ENCODE measurements at places on chromosomes 5 and 9.

DNA sequence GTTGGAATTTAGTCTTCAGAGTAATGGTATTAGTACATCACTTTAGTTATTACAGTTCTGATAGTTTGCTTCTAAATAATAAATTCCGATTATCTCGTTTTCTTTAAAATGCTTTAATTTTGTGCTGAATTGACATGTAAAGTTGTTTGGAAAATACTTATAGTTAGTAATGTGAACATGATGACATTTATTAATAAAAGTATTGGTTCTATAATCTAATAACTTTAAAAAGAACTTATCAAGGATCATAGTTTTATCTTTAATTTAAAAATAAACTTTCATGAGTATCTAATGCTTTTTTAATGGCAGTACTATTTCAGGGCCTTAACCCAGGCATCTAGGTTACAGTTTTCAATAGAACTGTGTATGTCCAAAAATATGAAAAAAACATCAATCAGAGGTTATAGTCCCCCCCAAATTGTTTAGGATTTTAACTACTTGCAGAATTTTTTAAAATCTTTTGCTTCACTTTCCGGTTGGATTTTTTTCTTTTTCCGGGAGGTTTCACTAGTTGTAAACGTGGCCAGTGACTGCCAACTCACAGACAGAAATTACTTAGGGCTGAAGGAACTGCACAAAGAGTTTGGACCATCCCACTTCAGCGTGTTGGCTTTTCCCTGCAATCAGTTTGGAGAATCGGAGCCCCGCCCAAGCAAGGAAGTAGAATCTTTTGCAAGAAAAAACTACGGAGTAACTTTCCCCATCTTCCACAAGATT, 680 bp downstream of the GPX8 start:
- DNase-seq, result peak; percentile 82

- no peak for DNase-seq
These were observed 1016.4 kb upstream of the DMAC1 start for GRCh38 chr9:8815931-8816330.

DNA sequence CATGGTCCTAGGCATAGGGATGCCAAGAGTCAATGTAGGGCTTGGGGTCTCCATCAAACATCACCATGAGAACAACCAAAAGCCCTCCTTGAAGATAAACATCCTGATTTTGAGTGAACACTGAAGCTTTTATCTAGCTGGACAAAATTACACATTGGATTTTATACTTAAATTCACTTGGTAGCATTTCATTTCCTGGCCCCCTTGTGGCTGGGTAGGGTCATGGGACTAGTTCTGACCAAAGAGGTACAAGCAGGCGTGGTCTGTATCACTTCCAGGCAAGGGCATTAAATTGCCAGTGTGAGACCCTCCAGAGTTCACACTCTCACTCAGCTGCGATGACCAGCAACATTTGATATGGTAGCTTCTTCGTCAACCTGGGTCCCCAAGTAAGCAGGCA, 320.3 kb downstream of the ACTL7B start:
- DNase-seq, result no peak

GRCh38 chr5:139843991-139844390, 48.4 kb downstream of the PSD2 start:
- no peak for DNase-seq

DNA sequence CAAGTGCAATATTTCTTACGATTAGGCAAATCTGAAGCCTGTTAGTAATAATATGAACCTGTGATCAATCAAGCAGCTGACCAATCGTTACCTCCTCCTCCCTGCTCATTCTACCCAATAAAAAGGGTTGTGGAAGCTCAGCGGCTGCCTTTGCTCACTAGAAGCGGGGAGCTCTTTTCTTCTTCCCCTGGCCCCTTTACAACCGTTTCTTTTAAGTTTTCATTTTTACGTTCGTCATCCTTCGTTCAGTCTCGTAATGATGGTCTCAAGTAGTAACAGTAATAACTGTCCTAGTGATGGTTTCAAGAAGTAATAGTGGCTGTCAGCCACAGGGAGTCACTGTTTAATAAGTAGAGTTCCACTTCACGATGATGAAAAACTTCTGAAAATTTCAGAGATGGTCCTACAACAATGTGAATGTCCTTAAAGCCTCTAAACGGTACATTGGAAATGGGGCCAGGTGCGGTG, 6.2 kb downstream of the UGT3A2 start:
- DNase-seq, result no peak

DNA sequence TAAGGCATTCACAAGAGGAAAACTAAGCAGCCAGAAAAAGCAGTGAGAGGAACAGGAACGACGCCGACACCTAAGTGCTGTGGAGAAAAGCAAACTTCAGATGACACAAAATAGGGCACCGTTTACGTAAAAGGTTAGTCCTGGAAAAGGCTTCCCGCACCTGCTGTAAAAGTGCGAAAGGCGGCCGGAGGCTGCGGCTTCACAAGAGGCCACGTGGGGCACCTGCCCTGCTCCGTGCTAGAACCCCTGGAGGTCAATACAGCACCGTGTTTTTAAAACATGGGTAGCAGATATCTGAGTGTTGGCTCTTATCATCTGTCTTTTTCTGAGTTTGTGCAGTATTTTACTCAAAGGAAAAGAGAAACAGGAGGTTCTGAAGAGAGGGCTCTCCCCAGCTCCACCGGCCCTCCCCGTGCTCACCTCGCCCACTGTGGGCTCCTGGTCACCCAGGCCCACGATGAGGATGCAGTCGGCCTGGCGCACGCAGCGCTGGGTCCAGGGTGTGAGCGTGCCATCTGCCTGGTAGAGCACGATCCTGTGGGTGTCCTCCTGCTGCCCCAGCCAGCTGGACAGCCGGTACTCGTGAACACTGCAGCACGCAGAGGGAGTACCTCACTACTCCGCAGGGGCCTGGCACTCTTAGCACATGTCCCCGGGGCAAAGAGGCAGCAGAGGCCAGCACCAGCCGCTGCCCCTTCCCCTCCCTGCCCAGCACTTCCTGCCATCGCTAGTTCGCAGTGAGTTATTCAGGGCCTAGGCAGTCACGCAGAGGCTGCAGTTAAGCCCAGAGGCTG, 21.0 kb upstream of the NSMF start:
- no peak for DNase-seq

DNA sequence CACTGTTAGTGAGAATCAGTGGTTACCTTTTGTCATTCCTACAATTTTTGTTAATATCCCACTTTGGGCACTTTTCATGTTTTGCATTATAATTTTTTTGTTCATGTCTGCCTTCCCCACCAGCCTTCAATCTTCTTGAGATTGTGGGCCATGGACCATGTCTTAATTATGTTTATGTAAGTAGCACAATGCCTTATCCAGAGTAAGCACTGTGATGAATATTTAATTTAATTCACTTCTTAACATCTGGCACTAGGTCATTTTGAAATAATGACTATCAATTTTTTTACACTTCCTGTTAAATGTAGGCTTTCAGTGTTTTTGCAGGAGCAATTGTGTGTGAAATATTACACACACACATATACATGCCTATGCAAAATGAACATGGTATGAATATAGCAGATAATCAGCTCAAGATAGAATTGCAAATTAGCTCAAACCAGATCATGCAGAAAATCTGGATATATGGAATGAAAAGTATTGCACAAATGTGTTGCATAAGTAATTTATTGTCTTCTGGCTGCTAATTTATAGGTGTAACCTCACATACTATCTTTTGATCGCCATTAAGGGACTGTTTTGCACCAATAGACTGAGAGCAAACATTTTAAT, 5.3 kb upstream of the SHOC1 start:
- no peak for DNase-seq

- no peak for DNase-seq
These were observed 6.9 kb downstream of the TNFSF15 start for GRCh38 chr9:114798780-114799427.

- no peak for DNase-seq
These were observed 492.7 kb downstream of the RASEF start for GRCh38 chr9:82570226-82570625.

DNA sequence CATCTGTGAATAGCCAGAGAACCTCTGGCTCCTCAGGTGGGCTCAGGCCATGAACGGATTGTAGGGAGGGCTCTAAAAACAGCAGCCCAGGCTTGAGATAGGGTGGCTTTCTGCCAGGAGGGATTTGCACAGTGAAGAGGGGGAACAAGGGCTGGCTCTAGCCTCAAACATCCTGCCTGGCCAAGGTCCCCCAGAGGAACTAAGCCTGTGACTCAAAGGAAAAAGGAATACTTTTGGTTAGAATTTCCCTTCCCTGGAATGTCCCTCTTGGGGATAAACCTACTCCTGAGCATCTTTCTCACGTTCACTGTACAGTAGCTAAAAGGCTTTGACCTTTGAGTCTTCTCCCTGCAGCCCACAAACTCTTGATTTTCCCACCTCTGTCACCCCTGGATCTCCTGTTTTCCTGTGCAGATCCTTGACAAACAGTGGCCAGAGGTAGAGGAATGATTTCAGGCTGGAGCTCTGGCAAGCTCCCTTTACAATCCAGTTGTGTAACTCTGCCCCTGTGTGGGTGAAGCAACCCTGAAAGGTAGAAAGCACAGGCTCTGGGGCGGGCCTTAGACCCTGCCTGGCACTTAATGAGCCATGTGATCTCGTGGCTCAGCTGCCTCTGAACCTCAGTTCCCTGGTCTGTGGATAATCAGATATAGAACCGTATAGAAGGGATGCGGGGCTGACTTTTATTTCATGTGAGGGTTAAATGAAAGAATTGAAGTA, 17.4 kb downstream of the SEC61B start:
- DNase-seq, result no peak

DNA sequence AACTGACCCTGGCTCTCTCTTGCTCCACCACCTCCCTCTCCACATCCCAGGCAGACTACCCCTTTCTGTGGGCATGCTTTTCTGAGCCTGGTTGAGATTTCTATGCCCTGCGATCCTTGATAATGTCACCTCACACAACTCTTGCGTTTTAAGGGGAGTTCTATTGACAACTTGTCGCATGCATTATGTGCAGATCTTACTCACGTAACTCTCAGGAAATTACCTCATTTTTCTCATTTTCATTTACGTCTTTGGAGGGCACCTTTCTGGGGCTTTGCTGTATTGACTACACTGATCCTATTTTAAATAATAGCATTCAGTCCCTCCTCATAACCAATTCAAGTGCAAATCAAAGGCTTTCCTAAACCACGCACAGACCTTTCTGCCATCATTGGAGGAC, 140.4 kb upstream of the WWC1 start:
- no peak for DNase-seq

GRCh38 chr5:132841305-132841704, 10.9 kb upstream of the SHROOM1 start:
- no peak for DNase-seq

- DNase-seq, result no peak
These were observed 942.9 kb downstream of the CDH18 start for GRCh38 chr5:19044931-19045695.

- no peak for DNase-seq
These were observed 8.6 kb downstream of the MFAP3 start for GRCh38 chr5:154047324-154047723.

DNA sequence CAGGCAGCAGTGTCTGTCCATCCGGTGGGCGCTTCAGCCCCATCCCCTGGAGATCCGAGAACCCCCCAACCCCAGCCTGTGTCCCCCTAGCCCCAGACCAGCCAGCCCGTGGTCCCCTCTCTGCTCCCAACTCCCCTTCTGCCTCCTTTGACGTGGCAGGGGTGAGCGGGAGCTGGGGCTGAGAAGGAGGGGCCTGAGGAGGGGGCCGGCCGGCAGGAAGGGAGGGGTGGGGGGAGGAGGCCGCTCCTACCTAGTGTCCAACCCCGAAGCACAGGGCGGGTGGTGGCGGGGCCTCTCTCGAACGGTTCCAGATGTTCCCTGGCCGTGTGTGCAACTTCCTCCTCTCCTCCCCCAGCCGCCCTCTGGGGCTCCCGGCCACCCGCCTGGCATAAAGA, 31.0 kb downstream of the GOLGA2 start:
- DNase-seq, result no peak

- no peak for DNase-seq
These were observed 5.8 kb downstream of the TAS2R1 start for GRCh38 chr5:9624196-9624947.

GRCh38 chr5:92884469-92884868, 696.5 kb downstream of the NR2F1-AS1 start:
- no peak for DNase-seq

- DNase-seq, result no peak
These were observed 37.0 kb downstream of the IRX4 start for GRCh38 chr5:1845696-1846095.

- DNase-seq, result no peak
These were observed 10.7 kb downstream of the PDLIM4 start for GRCh38 chr5:132267931-132268768.

GRCh38 chr9:127437497-127438264, 13.5 kb downstream of the ZNF79 start:
- DNase-seq, result no peak

DNA sequence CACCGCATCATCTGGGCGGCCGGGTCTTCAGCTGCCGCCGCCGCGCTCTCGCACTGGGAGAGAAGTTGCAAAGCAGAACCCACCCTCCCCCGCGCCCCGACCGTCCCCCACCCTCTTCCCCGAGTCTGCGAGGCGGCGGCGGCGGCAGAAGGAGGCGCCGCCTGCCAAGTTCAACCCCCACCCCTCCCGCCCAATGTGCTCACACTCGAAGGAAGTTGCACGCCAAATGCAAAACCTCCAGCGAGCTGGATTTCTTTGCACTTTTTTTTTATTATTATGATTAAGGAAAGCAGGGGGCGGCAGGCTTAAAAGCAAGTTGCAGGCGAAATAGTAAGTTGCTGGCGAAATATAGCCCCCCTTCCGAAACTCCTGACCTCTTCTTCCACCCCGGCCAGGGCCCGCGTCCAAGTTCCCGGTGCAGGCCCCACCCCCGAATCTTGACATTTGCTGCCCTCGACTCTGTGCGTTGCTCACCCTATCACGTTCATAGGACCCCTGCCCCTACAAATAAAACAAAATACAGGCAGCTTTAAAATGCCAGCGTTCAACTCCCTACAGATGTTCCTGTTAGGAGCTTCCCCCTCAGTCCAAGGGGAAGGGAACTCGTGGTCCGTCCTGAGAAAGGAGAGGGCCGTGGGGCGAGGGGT, 1.1 kb upstream of the NR3C1 start:
- no peak for DNase-seq

DNA sequence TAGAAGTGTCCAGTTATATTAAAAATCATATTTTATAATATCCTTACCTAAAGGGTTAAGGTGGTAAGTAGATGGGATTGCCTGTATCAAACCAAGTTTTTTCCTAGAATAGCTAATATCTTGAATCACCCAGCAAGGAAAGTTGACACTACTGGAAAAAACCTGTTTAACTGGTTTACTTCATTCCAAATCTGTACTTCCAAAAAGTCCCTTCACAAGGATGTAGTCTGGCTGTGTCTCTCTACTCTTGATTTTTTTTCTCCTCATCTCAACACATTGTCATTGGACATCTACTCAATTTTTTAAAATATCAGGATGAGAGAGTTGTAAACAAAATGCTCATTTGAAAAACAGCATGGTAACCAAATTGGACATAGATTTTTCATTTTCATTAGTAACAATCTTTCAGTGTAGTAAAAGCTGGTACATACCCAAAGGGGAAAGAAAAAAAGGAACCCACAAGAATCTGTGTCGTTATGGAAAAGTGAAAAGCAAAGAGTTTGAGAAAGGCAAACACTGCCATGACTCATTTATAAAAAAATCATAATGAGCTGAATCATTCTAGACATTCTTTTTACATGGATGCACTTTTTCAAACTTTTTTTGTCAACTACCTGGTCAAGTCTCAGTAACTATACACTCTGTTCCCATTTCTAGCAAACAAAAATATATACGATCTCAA, 173.5 kb downstream of the GLIS3 start:
- peak; percentile 50 for DNase-seq
